ENCODE measurements at places on chromosomes 6 and 20.
A peak's percentile ranks its signal among the peaks of the same experiment; 100 is the strongest.

DNA sequence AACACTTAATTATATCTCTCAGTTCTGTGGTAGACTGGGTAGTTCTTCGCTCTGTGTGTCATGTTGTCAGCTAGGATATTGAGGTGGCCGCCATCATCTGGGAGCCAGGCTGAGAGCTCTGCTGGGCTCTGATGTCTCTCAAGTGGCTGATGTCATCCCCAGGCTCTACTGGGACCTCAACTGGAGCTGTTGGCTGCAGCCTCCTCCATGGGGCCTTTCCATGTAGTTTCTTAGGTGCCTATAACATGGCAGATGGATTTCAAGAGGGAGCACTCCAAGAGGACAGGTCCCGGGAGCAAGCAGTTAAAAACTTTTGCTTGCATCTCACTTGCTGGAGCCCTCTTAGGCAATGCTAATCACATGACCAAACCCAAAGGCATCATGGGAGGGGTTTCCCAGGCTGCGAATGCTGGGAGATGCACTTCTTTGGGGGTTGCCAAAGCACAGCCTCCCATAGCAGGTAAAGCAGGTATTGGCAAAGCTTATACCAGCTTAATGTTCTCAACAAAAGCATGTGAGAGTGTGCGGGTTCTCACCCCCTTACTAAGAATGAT, 129.8 kb downstream of the TMEM242 start:
- DNase-seq: no peak

- no peak for DNase-seq
These were observed 11.1 kb downstream of the MTHFD1L start for GRCh38 chr6:150876598-150876997.

- no peak for DNase-seq
These were observed 17.7 kb downstream of the SENP6 start for GRCh38 chr6:75619230-75619899.

DNA sequence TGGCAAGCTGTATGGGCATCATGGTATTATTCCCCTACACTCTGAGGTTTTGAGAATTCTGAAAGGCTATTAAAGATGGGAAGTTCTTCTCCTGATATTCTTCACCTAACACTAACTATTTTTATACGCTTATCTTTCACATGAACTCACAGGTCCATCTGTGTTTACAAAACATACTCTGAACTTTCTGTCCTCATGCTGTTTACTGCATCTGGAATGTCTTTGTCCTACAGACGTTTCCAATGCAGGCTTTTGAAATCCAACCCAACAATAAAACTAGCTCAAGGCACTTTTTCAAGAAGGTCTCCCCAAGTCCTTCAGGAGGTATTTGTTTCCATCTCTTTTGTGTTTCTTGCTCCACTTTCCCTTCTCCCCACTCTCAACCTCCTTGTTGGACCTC, 60.5 kb upstream of the MLIP start:
- DNase-seq: no peak

DNA sequence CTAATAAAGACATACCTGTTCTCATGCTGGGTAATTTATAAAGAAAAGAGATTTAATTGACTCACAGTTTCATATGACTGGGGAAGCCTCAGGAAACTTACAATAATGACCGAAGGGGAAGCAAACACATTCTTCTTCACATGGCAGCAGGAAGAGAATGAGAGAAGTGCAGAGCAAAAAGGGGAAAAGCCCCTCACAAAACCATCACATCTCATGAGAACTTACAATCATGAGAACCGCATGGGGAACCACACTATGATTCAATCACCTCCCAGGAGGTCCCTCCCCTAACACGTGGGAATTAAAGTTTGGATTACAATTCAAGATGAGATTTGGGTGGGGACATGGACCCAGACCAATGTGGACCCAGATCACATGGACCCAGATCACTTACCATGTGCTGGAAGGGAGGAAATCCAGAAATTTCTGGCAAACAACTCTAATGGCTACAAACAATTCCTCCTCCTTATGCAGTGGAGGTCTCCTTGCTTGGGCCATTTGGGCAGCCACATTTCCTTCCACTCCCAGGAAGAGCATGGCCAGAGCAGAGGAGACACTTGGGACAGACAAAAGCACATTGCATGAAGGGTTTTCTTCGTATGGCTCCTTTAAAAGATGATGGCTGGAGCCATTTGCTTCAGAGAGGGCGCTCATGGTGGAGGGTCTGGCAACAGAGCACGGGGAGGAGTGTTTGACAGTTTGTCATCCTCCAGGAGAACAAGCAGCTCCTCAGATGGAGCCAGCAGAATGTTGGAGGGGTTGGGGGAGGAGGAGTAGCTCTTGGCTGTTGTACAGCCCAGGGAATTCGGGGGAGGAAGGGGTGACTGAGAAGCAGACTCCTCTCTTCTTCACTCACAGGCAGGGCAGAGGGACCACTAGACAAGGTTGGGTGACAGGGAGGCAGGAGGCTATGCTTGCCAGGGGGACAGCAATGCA, 30.4 kb downstream of the SERPINB9 start:
- DNase-seq: no peak

DNA sequence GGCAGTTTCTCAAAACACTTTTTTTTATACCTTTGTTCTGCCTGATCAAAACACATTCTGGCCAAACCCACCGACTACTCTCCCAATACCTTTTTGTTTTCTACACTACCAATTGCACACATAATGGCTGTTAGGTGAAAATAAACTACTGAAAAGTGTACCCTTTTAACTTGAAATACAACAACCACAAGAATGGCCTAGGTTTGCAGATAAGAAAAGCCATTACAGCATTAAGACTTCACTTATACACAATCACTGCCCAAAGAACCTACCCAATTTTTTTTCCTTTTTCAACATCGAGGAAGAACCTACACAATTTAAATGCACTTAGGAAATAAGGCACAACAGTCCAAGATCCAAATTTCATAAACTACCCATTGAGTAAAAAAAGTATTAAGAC, 1.8 kb downstream of the SEC63 start:
- no peak for DNase-seq

DNA sequence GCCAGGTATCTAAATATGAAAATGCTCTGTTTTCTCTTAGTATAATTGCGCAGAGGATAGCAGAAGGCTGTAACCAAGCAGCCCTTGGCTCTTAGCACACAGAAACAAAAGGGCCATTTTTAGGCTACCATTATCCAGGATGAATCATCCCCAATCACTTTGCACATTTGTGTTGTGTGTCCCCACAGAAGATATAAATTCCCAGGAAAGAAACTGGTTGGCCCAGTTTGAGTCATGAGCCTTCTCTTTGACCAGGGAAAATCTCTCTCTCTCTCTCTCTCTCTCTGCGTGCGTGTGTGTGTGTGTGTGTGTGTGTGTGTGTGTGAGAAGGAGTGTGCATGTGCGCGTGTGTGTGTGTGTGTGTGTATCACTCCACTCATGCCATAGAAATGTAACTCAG, 178.5 kb downstream of the FRK start:
- DNase-seq: no peak

GRCh38 chr6:128275030-128275429, 245.4 kb downstream of the PTPRK start:
- DNase-seq: no peak

DNA sequence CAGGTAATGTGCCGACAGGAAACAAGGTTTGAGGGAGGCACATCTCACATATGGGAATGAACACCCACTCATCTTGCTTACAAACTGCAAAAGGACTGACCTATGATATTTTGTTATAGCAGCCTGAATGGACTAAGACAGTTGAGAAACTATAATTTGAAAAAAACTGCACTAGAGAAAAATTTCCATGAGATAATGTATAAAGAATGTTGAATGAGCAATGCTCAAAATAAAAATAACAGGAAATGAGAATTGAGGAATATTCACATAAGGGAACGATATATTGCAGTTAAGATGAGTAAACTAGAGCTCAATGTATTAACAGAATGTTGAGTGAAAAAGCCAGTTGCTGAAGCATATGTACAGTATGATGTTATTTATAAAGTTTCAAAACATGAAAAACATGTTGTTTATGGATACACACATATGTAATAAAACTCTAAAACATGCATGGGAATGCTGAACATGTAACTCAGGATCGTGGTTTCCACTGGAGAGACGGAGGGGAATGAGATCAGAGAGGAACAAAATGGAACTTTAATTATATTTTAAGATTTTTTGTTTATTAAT, 6.3 kb upstream of the TBC1D22B start:
- DNase-seq: no peak

DNA sequence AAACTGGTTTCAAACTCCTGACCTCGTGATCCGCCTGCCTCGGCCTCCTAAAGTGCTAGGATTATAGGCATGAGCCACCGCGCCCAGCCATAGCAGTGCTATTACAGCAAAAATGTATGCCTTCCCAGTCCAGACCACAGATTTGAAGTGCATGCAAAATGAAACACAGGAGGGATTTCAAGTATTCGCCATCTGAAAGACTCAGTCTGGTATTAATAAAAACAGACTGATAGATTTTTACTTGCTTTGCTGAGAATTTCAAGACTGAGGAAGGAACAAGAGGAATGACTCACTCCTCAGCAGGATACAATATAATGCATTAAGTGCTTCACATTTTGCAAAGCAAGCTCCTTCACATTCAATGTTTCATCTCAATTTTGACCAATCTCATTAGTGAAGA, 134.9 kb downstream of the TMEM200A start:
- no peak for DNase-seq

DNA sequence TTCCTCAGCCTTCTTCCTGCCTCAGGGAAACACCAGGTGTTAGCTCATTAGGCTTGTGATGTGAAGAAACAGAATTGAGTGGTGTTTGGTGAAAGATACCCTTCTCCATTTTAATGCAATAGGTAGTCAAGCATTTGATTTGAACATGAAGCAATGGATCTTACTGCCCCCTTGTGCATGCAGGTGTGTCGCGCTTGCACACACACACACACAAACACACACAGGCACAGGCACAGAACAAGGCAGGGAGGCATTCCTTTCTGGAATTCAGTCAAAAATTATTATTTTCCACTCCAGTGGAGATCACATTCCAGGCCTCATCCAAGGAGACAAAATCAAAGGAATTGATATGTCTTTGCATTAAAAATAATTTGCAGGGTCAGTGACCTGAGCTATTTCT, 667.0 kb upstream of the MARCKS start:
- no peak for DNase-seq

DNA sequence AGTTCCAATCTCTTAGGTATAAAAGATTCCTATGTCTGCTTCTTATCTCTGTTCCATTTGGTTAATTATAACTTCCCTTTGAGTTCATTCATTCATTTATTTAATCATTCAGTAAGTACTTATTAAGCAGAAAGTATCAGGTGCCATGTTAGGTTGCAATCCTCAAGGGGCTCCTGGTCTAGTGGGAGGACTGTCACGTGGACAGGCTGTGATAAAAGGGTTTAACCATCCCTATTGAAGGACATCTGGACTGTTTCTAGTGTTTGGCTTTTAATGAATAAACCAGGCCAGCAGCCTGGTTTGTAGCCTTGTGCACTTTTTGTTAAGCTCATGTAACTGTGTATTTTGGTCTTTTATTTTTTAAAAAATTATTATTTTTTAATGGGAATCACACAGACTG, 162.1 kb upstream of the OGFRL1 start:
- DNase-seq: no peak

DNA sequence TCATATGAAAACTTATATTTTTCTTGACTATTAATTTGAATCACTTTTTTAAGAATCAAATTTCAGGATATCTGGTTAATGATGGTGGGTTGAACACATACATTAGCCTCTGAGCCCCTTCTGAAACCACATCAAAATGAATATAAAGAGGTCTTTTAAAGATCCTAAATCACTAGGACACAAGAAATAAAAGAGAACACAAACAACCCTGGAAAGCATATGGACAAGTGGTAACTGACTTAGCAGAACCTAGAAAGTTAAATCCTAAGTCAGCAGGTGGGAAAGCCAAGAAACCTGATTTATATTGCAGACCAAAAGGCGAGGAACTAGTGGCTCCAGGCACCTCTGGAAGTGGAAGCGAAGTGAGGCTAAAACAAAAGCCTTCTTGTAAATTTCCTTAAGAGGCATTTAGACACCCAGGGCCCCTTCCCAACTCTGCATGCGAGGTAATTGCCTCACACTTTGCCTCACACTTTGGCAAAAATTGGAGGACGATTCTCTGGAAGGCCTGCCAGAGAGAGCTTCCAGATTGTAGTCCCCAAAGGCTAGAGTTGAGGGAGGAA, 293.9 kb downstream of the KHDC1L start:
- no peak for DNase-seq

DNA sequence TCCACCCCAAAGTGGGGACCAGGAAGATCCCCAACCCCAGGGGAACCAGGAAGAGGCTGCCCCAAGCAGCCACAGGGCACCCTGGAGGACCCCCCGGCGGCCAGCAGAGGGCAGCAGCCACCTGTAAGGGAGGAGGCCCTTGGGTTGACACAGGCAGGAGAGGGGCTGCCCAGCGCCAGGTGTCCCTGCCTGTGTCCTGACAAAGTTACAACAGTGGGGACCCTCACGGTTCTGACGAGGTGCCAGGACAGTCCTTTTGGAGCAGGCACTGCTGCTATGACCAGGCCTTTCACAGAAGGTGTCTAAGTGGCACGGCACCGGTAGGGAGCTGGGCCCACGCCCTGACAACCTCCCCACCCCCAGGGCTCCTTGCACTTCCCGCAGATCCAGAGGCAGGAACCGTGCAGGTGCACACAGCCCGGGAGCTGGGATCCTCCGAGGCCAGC, 176.7 kb downstream of the BMP7 start:
- DNase-seq: peak; percentile 26

- no peak for DNase-seq
These were observed 85.3 kb downstream of the MAP7 start for GRCh38 chr6:136464874-136465273.

- DNase-seq: no peak
These were observed 410.7 kb upstream of the SULF2 start for GRCh38 chr20:48196001-48196400.

DNA sequence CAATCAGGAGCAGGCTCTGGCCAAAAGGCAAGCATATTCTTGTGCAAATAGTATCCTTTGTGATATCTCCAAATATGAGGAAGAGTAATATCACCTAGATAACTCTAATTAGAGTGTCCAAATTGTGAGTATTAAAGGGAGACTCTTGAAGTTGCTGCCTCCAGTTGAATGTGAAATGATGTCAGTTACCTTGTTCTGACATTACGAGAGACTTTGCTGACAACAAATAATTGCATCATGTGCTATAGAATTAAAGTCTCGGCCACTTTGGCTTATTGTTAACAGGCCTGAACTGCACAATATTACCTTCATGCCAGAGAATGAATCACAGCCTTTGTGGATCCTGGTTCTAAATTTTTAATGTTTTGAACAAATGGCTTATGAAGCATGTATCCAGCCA, 106.5 kb downstream of the AIG1 start:
- DNase-seq: no peak

DNA sequence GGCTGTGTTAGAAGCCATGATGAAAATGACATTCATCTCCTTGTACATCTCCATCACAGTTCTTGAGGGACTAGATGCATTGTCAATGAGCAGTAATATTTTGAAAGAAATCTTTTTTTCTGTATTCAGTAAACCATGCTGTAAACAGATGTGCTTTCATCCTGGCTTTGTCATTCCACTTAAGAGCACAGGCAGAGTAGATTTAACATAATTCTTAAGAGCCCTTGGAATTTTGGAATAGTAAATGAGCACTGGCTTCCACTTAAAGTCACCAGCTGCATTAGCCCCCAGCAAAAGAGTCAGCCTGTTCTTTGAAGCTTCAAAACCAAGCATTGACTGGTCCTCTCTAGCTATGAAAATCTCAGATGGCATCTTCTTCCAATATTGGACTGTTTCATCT, 197.8 kb upstream of the HDDC2 start:
- DNase-seq: no peak
